Thyroid gland (tissue), 4 donors: ENCODE measurements at places on chromosomes 13 and 19. TPM values are rescaled to one million over a fixed set of nuclear protein-coding genes. Genes with fewer than 3 reads are reported as not detected.

DNA sequence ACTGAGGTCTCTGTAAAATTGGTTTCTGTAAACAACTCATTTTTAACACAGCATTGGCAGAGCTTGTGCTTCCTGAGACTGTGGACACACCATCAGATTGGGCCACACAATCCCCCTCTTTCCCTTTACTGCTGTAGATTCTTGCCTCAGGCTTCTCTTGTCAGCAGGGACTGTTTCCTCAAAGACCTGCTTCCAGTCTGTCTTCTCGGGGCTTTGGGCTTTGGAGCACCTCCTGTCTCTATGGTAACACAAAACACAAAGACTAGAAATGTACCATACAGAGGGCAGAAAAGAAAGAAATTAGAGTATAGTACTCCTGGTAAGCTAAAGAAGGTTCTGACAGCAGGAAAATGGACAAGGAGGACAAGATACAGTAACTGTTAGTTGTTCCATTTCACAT is 484.5 kb downstream of the DIAPH3 start:
- peak; percentile 9 for DNase-seq
- H3K27me3 ChIP-seq, result no peaks in the 10 kb centered on the region
- no peaks in the 10 kb centered on the region for H3K36me3 ChIP-seq
- no peak overlapping the region for H3K27ac ChIP-seq

DNA sequence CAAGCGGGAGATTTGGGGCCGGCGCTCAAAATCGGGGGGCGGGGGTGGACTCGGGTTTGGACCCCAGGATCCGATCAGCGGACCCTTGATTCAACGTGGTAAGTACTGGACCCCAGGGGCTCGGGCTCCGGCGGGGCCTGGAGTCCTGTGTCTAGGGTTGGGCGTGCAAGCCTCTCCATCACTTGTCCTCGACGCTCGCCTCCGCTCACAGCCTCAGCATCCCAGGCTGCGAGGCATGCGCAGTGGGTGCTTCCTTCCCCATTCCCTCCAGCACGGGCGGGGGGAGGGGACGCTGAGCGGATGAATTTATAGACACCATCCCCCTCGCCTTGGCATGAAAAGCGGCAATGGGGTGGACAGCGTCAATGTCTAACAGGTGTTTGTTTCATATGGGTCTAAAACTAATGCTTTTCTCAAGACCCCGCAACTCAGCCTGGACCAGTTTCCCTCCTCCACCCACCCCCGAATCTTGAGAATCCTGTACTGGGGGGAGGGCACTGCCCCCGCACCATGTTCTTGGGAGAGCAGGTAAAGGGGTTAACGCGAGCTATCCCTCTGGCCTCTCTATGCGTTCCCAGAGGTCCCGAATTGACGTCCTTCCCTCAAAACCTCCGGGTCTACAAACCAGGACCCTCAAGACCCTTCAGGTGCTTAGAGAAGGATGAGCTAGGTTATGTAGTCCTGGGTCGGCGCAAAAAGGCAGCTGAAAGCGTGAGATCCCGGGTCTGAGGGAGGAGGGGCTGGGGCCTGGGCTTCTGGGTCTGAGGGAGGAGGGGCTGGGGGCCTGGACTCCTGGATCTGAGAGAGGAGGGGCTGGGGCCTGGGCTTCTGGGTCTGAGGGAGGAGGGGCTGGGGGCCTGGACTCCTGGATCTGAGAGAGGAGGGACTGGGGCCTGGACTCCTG is 579 bp downstream of the CPT1C start:
- DNase-seq, result peak; percentile 35
- no peak overlapping the region for H3K27ac ChIP-seq
- H3K27me3 ChIP-seq, result no peaks in the 10 kb centered on the region
- peak overlapping the region; percentile 23 for H3K4me3 ChIP-seq

GRCh38 chr13:50586414-50587083 is 256.9 kb downstream of the DLEU7 start:
- no peak overlapping the region for H3K4me3 ChIP-seq
- H3K4me1 ChIP-seq, result no peaks in the 10 kb centered on the region
- H3K27me3 ChIP-seq, result no peaks in the 10 kb centered on the region
- H3K36me3 ChIP-seq, result no peaks in the 10 kb centered on the region
- H3K27ac ChIP-seq, result no peak overlapping the region

DNA sequence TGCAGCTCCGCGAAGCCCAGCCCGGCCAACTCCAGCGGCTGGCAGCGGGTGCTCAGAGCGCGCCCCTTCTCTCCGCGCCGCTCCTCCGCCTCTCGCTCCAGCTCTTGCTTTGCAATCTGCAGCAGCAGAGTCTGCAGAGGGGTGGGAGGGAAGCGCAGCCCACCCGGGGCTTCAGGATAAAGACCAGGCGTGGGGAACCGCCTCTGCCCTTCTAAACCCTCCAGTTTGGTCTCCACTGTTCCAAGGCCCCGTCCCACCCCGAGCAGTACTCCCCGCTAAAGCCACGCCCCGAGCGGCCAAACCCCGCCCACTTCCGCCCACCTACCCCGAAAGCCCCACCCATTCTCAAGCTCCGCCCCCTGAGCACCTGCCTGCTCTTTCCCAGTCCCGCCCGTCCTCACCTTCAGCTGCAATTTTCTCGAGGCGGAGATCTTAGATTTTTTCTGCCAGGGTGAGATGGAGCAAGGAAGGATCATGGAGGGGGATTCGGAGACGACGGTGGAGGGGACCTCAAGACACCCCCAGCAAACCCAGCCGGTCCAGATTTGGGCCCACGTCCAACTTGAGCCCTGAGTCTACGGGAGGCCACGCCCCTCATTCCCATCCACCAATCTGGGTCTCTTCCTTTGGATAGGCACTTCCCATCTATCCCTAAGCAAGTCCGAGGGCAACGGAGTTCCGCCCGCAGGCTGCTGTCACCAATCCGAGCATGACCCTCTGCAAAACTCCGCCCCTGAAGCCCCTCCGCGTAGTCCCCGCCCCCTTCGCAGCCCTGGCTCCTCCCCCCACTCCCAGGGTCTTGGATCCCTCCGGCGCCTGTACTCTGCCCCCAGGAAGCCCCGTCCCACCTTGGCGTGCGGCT is 1.1 kb downstream of the TNNI3 start:
- no peak overlapping the region for H3K27ac ChIP-seq
- H3K4me1 ChIP-seq, result peaks cover 6% of the 10 kb centered on the region
- peak; percentile 19 for DNase-seq
- peaks cover 18% of the 10 kb centered on the region for H3K27me3 ChIP-seq
- H3K36me3 ChIP-seq, result no peaks in the 10 kb centered on the region
- no peak overlapping the region for H3K4me3 ChIP-seq

DNA sequence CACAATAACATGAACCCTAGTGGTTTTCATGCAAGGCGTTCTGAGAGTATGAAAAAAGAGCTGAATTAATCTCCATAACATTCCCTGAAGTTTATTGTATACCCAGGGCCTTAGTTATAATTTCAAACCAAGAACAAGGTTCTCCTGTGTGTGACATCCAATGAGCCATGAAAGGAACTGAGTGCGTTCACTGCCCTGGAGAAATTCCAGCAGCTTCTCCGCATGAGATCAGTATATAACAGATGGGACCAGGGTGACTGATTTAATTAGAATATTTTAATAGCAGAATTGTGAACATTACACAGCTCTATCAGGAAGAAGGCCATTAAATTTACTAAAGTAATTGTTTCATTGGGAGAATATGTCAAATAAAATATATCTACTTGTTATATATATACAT is 1190.5 kb upstream of the SLC10A2 start:
- H3K4me1 ChIP-seq, result no peaks in the 10 kb centered on the region
- no peak overlapping the region for H3K27ac ChIP-seq
- no peaks in the 10 kb centered on the region for H3K36me3 ChIP-seq
- H3K4me3 ChIP-seq, result no peak overlapping the region
- no peaks in the 10 kb centered on the region for H3K27me3 ChIP-seq
- DNase-seq, result no peak

ZNF549 gene
- total RNA-seq, result 7.7 TPM

MAST1 gene
- 0.56 TPM for total RNA-seq
